ENCODE measurements at places on chromosomes 3 and 15.

DNA sequence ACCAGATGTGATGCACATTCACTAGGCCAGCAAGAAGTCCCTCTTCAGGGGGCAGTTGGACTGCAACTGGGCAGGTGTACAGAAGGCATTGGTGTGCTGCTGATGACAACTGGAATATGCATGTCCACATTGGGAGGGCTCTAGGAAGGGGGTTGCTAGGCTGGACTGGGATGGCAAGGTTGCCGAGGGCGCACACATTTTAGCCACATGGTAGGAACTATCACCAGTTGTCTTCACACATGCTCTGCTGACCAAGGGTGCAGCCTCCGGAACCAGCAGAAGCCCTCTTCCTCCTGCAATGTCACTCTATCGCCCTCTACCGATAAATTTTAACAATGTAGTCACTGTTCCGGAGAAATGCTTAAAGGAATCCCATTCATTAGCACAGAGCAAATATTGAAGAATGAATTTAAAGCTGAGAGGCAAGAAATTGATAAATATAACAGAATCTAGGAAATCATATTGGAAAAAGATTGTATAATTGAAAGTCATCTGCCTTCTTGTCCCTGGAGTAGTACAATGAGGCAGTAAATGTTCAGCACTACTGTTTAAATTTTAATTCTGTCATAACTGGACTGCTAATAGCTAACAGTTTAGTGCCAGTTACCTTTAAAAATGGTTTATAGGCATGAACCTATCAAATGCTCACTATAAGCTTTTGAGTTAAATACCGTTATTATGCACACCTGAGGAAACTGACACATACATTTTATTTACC lies 22.6 kb upstream of the LYSMD4 start:
- DNase-seq, result no peak

DNA sequence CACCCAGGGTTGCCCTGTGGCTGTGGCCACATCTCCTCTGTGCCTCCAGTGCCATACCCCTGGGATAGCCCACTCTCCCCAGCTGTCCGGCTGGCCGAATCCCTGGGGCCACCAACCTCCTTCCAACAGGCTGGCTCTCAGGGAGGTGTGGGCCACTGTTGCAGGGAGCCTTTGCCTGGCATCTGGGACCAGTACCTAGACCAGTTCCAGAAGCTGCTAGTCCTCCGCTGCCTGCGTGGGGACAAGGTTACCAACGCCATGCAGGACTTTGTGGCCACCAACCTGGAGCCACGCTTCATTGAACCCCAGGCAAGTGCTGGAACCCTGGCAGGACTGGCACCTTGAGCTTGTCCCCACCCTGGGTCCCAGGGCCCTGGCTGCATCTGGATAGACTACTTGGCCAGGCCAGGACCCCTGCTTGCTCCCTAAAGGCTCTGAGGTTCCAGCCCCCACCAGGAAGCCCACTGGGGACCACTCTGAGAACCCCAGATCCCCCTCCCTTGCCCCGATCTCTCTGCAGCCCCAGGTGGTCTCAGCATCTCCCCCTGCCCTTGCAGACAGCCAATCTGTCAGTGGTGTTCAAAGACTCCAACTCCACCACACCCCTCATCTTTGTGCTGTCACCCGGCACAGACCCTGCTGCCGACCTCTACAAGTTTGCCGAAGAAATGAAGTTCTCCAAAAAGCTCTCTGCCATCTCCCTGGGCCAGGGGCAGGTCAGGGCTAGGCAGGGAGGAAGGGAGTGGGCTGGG lies 50.0 kb downstream of the SEMA3G start:
- DNase-seq, result no peak

DNA sequence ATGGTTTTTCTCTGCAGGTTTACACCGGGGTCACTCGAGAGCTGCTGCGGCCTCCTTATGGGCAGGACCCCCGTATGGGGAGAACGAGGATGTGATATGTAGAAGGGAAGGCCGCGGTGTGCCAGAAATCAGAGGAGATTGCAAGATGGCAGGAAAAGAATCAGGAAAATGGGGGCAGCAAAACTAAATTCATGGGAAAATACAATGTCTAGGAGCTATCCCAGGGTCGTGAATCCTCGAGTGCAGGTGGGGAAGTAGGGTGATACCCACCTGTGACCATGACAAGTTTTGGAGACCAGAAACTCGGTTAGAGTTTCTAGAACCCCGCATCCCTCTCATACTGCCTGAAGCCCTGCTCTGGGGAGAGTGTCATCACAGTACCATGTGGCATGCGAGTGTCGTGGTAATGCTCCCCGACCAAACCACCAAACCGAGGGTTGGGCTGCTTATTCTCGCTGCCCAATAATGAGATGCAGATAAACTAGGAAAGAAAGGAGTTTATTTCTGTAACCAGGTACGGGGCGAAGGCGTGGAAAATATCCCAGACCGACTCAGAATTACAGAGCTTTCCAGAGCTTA lies 781 bp downstream of the TRNT1 start:
- peak; percentile 16 for DNase-seq

- DNase-seq, result no peak
Observed at GRCh38 chr3:175269394-175269793, 410.3 kb downstream of the NAALADL2 start.

DNA sequence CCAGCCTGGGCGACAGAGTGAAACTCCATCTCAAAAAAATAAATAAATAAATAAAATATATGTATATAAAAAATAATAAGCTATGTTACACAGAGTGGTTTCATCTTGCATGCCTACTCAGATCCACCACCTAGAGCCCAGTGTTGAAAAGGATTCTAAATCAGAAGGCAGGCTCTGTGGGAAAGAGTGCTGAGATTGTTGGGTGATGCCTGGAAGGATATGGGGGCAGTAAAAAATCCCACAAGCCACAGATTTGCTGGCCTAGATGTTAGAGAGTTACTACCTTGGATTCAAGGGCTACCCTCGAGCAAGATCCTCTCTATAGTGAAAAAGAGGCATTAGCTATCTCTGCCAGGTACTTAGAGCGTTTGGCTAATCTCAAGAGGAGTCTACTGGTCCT lies 144.3 kb downstream of the STAC start:
- no peak for DNase-seq

- DNase-seq, result no peak
Observed at GRCh38 chr3:53084310-53085001, 38.6 kb upstream of the SFMBT1 start.

DNA sequence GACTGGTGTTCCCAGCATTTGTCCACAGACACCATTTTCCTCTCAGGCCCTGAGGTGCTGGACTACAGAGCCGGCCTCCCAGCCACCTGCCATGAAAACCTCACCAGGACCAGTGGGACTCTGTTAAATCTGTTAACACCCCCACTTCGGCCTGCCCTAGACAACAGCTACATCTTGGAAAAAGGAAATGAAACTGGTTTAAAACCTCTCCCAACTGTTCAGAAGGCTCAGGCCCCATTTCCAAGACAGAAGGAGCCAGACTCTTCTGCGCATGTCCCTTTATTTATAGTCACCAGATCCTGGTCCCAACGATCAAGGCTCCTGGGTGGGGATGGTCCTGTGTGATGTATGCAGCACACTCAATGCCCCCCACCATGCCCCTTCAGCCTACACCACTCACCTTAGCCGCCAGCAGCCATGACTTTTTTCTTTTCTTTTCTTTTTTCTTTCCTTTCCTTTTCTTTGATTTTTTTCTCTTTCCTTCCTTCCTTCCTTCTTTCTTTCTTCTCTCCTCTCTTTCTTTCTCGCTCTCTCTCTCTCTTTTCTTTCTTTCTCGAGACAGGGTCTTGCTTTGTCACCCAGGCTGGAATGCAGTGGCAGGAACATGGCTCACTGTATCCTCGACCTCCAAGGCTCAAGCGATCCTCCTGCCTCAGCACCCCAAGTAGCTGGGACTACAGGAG lies 25.5 kb upstream of the FLNB start:
- no peak for DNase-seq

DNA sequence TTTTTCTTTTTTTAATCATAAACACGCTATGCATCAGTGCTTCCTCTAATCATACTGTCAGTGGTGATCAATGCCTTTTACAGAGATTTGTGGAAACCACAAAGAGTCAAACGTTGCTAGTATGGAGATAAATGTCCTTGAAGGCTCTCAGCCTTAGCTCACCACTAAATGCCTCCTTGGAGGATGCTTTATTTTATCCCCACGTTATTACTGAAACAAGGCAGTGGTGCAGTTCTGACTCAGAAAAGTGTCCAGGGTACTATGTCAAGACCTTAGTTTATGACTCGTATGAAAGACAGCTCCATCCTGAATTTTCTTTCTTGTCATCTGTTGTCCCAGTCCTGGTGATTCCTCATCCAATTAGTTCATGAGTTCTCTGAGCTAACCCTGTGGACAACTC lies 1146.7 kb downstream of the IGSF11 start:
- DNase-seq, result no peak

DNA sequence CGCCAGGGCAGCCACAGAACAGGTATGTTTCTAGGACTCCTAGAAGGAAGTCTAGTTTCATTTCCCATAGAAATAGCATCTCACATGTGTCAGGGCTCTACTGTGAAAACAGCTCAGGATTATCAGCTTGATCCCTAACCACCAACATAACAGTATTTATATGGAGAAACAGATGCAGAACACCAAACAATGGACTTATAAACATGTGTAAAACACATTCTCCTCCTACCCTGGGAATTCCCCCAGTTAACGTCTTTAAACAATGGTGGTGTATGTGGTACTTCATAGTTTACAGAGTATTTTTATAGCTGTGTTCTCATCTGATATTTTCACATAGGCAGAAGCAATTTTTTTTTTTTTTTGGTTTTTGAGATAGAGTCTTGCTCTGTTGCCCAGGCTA lies 9.7 kb downstream of the TNFSF10 start:
- DNase-seq, result no peak

- DNase-seq, result no peak
Observed at GRCh38 chr3:36560685-36561084, 180.4 kb downstream of the STAC start.

DNA sequence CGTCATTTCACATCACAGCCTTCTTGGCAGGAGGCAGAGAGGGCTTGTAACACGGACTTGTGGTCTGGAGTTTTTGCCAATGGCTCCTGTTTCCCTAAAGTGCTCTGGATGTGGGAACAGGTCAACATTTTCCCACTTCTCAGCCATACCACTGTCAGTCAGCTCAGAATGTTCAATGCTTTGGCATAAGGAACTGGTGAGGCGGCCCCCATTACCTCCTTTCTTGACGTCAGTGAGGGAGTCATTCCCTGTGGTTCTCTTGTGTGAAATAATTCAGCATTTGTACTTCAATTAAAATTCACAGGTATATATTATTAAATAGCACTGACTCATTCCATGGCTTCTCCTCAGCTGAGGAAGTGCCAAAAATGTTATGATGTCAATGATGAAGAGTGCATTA lies 167.1 kb downstream of the P3H2 start:
- no peak for DNase-seq

GRCh38 chr15:85482894-85483293 lies 102.5 kb downstream of the AKAP13 start:
- DNase-seq, result no peak

- DNase-seq, result no peak
Observed at GRCh38 chr3:127796045-127796830, 26.1 kb downstream of the MGLL start.

DNA sequence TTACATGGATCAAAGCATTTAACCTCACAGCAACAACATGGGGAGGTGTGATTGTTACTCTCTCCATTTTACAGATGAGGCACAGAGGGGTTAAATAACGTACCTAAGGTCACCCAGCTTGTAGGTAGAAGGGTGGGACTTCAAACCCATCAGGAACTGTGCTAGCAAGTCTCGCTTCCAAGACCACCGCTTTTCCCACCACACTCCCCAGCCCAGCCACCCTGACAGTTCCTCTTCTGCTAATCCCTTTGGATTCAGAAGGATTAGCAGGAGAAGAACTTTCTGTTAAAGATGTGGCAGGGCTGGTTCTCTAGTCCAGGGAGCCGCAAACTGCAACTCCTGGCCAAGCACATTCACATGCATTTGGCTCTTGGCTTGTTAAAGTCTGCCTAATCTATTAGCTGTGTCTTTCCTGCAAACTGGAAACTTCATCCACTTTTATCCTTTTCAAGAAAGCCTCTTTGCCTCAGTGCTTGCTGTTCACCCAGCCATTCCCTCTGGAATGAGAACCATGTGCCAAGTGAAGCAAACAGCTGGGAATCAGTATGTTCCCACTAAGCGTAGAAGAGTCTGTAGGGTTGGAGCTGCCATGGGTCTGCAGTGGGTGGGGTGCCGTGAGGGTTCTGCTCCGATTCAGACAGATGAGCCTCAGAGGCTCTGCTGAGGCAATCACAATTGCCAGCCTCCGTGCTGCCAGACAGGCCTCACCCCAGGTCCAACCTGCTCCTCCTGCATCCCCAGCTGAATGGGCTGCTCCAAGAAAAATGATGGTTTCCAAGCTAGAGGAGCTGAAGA lies 44.6 kb downstream of the POMGNT2 start:
- DNase-seq, result no peak

GRCh38 chr15:32746116-32746857 lies 28.5 kb downstream of the GREM1 start:
- DNase-seq, result no peak

DNA sequence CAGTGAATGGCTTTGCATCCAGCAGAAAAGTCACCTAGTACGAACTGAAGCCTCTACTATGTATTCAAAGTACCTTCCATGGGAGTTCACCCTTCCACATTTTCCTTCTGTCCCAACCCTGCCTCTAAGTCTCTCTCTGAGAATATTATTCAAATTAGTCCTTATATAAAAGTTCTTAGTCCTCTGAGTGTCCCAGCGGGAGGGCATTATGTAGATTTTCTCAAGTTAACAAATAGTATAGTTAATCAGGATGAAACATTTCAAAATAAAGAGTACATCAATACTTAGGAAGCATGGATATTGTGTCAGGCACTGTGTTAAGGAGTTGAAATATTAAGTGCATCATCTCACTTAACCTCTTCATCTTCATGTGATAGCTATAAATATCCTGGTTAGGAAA lies 223.3 kb downstream of the CPNE4 start:
- no peak for DNase-seq

GRCh38 chr15:82768414-82769054 lies 37.3 kb downstream of the FSD2 start:
- no peak for DNase-seq

DNA sequence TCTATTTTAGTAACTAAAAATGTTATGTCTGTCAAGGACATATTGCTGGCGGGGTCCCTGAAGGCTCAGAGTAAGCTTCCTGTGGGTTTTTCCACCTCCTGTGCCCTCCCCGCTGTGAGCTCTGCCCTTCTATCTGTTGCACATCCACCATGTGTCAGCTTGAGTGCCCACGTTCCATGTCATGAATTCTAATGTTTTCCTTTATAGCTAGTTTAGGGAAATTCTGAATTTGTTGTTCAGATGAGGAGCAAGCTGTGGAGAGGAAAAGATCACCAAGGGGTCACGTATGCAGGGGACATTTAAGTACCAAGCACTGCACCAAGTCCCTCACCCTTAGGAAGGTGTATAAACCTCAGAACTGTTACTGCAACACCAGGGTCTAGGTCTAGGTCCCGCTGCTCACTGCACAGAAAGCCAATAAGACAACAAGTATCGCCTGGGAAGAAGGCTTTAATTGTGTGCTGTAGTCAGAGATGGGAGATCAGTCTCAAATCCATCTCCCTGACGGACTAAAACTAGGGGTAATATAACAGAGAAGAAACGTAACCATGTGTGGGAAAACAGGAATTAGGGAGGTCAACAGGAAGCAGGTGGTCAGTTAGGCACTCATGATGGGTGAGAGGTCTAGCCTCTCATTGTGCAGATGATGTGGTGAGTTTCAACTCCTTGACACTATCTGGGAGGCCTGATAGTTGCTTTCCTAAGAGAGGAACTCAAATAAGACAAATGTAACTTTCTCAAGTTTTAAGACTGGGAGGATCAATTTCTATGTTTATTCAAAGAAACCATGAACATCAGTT lies 9.7 kb downstream of the GP9 start:
- no peak for DNase-seq

- DNase-seq, result no peak
Observed at GRCh38 chr3:61594964-61595285, 33.6 kb downstream of the PTPRG start.

GRCh38 chr3:33331414-33331813 lies 54.2 kb downstream of the FBXL2 start:
- DNase-seq, result no peak
